ENCODE measurements at places on chromosomes 13 and 19.

- no peak for DNase-seq
These were observed 13.4 kb downstream of the RB1 start for GRCh38 chr13:48316826-48317510.

DNA sequence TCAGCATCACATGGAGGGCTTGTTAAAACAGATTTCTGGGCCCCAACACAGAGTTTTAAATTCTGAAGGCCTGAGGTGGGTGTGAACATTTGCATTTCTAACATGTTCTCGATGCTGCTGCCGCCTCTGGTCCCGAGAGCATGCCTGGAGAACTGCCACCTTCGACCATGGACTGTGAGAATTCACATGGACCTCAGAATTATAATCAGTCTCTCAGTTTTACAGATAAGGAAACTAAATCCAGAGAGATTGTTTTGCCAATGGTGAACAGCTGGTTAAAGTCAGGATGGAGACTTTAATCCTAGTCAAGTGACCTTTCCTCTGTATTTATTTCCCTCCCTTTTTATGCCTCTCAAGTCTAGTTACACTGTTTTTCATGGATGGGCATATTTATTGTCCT, 14.7 kb downstream of the ALOX5AP start:
- no peak for DNase-seq

DNA sequence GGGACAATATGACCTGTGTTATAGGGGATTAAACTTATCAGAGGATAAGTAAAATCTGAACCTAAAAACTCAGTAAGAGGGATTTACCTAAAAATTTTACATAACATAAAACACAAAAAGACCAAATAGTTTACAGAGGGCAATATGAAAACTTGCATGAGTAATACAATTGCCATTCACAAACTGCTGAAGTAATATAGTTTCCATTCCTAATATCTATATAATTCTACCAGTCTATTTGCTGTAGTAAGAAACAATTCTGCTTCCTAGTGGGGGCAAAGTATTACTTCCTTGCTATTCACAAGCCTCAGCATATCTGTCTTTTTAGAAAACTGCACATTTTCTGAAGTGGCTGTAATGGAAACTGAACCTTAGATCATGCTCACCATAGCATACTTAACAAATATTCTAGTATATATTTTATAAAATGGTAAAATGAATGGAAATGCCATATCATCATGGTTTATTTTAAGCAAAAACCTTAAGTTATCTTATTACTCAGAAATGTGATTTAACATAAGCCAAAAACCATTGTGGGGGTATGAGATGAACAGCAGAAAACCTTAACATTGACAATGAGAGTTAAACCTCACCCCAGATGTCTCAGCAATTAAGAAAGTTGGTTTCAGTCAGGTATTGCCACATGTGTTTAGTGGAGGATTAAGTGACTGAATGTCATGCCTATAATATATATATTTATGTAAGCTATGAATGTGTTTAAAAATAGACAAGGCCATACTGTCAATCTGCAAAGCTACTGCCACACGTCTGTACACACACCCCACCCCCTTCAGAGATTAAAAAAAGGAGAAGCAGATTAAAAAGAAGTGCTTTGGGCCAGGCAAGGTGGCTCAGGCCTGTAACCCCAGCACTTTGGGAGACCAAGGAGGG, 136.8 kb downstream of the MIPEP start:
- no peak for DNase-seq

GRCh38 chr19:1286487-1287353, 1.0 kb downstream of the EFNA2 start:
- DNase-seq = no peak

DNA sequence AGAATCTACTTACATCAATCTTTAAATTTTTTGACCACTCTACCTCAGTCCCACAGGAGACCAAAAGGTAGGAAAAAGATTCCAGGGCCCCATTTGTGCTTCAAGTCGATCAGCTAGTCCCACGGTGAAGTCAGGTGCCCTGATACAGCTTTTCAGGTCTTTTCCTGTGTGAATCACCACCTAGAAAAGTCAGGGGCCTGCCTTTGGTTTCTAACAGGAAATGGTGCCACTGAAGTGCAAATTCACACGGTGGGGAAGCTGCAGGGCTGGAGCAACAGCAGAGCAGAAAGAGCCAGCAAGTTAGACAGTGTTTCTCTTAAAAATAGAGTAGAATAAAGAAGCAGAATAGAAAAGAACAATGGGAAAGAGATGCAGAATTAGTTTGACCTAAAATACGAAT, 107.5 kb downstream of the KLF12 start:
- no peak for DNase-seq

DNA sequence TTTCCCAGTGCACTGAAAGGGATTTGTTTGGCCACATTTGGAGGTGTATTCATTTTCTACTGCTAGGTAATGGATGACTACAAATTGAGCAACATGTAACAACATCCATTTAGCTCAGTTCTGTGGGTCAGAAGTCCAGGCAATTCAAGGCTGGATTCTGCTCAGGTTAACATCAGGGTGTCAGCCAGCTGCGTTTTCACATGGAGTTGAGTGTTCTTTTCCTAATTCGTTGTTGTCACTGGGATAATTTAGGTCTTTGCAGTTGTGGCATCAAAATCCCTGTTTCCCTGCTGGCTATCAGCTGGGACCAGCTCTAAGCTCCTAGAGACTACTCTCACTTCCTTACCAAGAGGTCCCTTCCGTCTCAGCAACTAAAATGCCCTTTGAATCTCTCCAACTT, 25.4 kb downstream of the MIR17HG start:
- no peak for DNase-seq

DNA sequence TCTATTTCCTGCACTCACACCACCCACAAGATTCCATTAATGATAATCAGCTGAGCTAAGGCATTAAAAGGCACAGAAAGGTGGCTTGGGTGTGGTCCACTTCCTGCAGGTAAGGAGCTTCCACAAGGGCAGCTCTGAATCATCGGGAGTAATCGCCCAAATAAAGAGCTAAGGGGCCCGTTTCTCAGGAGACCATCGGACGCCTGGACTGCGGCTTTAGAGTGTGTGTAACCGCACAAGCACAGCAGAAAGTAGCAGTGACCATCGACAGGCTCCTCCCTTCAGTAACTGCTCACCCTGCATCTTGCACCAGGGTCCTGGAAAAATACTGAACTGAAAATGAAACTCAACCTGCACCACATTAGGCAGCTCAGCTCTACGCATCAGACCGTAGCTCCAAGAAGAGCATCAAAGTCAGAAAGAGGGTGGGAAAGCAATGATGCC, 6.0 kb downstream of the STK24 start:
- peak; percentile 75 for DNase-seq

DNA sequence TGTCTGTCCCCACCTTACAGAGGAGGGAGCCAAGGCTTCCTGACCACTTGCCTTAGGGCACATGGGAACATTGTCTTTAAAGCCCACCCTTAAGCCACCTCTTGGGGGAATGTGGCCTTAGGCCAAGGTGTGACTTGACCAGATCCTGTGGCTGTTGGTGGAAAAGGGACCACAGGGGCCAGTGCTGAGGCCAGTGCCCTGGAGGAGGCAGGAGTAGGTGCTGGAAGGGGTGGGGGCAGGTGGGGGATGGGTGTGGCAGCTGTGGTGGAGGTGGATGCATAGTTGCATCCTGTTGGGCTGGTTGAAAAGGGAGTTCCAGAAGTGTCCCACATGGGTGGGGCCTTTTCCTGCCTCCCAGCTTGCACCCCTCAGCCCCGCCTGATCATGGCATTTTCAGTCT, 44.8 kb downstream of the DNM2 start:
- DNase-seq = peak; percentile 58

DNA sequence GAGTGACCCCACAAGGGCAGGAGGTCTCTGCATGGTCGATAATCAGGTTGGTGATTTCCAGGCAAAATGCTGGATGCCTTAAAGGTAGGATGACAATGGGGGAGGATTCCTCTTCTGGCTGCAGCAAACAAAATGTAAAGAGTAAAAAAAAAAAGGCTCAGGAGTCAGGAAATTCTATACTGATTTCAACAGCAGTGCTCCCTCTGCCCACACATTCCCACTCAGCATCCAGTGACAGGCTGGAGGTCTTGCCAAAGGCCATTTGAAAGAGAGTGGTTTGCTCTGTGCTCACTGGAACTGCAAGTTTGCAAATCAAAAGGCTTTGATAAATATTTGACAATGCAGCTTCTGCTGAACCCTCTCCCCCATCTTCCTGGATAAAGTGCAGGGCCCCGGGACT, 135.4 kb downstream of the TNFRSF19 start:
- no peak for DNase-seq

GRCh38 chr13:47875201-47875600, 125.9 kb downstream of the SUCLA2 start:
- DNase-seq = no peak

- DNase-seq = no peak
These were observed 2.0 kb upstream of the GAPDHS start for GRCh38 chr19:35531291-35531690.

DNA sequence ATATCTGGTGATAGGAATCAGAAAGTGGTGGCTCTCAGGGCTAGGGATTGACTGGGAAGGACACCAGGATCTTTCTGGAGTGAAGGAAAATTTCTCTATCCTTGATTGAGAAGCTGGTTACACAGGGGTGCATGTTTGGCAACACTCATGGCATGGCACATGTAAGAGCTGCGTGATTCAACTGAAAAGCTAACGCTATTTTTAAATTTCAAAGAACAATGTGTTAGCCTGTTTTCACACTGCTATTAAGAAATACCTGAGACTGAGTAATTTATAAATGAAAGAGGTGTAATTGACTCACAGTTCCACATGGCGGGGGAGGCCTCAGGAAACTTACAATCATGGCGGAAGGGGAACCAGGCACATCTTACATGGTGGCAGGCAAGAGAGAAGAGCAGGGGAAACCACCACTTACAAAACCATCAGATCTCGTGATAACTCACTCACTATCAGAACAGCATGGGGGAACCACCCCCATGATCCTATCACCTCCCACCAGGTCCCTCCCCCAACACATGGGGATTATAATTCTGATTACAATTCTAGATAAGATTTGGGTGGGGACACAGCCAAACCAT, 7.4 kb downstream of the SIGLEC8 start:
- DNase-seq = no peak

DNA sequence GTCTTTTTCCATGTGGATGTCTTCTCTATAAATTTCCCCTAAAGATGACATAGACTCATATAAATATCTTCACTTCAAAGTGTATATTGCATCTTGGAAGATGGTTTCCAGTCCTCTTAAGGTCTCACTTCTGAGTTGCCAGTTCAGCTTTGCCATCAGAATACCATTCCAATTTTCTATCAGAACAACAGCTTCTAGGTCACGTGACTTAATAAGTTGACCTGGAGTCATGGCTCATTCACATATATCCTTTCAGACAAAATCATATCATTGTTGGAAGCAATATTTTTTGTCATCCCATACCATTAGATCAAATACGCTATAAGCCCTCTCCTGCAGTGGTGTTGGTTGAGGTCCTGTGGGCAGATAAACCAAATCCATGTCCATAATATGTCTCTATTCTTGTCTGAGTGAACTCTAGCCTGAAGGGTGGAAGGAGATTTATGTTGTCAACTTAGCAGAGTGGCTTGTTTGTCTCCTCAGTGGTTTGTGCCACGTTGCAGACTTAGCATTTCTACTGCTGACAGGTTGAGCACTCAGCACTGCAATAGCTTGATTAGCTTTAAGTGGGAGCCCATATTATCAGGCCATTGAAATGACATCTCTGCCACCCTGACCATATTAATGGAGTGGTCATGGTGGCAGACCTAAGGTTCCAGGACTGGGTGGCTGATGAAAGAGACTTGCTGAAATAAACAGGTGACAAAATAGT, 123.6 kb upstream of the PCDH17 start:
- DNase-seq = no peak

DNA sequence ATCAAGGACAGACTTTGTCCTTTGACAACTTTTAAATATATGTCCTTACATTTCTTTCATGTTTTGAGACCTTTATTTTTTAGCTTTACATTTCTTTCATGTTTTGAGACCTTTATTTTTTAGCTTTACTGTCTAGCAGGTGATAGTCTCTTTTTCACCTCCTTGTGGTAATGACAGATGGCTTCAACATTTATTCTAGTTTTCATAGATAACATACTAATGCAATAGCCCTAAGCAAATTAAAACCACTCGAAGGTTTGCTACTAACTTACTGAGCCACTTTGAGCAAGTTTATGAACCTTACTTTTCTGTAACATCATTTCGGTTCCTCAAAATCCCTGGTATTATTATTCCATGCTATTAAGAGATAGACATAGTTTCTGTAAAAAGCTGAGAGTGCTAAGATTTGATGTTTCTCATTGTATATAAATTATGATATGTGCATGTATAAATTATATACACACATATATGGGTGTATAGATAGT, 4.5 kb downstream of the DACH1 start:
- DNase-seq = no peak

DNA sequence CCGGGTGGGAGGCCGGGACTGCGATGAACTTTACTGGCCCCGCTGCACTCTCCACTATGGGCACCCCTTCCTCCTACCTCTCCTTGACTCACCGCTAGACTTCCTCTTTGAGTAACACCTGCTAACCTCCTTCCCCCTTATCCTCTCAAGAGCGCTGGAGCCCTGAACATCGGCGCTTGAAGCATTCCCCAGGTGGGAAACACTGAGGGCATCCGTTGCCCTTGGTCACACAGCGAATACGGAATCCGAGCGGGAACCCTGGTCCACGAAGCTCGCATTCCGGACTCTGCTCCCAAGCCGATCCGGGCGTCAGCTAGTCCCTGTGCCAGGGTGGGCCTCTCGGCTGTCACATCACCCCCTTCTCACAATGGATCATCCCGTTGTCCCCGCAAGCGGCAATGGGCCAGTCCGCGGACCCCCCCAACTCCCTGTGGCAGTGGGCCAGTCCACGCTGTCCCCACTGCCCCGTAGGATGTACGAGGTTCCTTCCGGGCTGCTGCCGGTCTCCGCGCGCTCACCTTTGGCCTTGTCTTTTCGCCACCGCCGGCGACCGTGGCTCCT, 4.2 kb downstream of the LIPE start:
- DNase-seq = no peak

- no peak for DNase-seq
These were observed 87.9 kb upstream of the WASF3 start for GRCh38 chr13:26469602-26470001.

DNA sequence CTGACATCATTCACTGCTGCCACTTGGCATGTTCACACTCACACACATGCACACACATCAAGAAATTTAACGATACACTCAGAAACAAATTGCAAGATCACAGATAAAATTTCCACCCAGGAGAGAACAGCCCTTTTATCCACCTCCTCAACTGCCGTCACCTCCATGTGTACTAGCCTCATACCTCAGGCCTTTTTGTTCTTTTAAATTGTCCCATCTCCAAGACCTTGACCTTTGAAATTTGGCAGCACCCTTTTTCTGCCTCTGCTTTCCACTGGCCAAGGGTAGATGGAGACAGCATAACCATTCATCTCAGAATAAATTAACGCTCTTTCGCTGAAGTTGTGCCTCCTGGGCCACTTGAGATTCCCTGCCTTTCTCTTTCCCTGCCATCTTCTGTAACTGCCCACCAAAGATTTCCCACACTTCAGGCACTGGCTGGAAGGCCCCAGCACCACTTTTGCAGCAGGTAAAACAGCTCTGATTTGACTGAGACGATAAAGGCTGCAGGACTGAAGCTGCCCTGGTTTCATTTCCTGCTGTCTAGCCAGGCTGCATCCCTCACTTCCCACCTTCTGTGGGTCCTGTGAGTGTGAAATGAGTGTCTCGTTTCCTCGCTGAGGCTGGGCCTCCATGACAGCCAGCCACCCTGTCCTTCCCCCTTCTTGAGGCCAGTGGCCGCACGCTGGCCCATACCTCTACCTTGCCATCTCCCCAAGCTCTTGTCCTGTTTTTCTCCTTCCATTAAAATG, 39.3 kb downstream of the MBNL2 start:
- no peak for DNase-seq

GRCh38 chr13:49791315-49791710, 1.2 kb downstream of the KPNA3 start:
- DNase-seq = peak; percentile 30

- no peak for DNase-seq
These were observed 21.6 kb upstream of the WDR88 start for GRCh38 chr19:33110137-33110910.
